ENCODE measurements at places on chromosomes 16 and 17. TPM values are rescaled to one million over a fixed set of nuclear protein-coding genes. Genes with fewer than 3 reads are reported as not detected.

- no peak for DNase-seq
Measured at GRCh38 chr16:67967958-67968399, 458 bp downstream of the SLC12A4 start.

GRCh38 chr16:75053791-75054555 is 55.1 kb downstream of the ZNRF1 start:
- no peak for DNase-seq

GRCh38 chr16:72979974-72980373 is 68.0 kb downstream of the ZFHX3 start:
- no peak for DNase-seq

DNA sequence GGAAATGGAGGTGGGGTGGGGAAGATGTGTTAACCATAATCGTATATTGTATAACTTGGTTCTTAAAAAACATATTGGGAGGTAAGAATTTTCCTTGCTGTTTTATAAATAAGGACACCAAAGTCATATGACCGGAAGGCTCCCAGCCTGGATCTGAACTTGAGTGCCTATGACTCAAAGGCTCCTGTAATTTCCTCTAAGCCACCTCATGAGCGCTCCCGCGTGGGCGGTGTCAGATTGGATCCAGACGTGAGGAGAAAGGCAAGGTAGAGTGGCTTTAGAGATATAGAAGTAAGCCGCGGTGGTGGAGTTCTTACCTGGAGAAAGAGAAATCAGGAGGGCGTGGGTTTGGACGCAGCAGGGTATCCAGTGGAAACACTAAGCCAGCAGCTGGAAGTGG is 196.2 kb upstream of the NLRP1 start:
- no peak for DNase-seq

- DNase-seq, result no peak
Measured at GRCh38 chr17:67076290-67076689, 31.9 kb downstream of the CACNG1 start.

DNA sequence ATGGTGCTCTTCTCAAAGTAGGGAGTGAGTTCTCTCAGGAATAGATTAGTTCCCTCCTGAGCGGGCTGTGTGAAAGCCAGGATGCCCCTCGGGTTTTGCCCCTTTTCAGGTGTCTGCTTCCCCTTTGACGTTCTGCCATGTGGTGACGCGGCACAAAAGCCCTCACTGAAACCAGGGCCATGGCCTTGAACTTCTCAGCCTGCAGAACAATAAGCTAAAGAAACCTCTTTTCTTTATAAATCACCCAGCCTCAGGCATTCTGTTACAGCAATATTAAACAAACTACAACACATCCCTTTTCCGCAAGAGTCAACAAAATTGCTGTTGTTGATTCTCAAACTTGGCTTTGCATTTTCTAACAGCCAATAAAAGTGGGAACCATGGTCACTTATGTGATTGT is 15.5 kb upstream of the CACNG5 start:
- DNase-seq, result no peak

GRCh38 chr17:7732981-7733539 is 15.5 kb downstream of the DNAH2 start:
- no peak for DNase-seq

DNA sequence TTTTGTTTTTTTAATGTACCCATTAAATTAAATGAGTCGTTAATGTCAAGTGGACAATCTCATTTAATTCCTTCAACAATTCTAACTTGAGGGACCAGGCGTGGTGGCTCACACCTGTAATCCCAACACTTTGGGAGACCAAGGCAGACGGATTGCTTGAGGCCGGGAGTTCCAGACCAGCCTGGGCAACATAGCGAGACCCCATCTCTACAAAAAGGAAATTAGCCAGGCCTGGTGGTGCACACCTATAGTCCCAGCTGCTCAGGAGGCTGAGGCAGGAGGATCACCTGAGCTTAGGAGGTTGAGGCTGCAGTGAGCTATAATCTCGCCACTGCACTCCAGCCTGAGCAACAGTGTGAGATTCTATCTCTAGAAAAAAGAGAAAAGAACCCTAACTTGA is 20.7 kb upstream of the GSG1L start:
- DNase-seq, result no peak

The MAPT gene
- 0.57 TPM for total RNA-seq

The CACNG5 gene
- 0.05 TPM for total RNA-seq

The PIEZO1 gene
- total RNA-seq, result 25.2 TPM

The PYDC1 gene
- total RNA-seq, result 1.3 TPM

The SHBG gene
- 0.09 TPM for total RNA-seq

The KCNH6 gene
- total RNA-seq, result 0.05 TPM

The GGT6 gene
- 0.90 TPM for total RNA-seq

The MC1R gene
- 0.99 TPM for total RNA-seq

The EVPLL gene
- 4.3 TPM for total RNA-seq

The ATP2C2 gene
- 0.38 TPM for total RNA-seq

The PFN1 gene
- total RNA-seq, result 635 TPM

The MPRIP gene
- 99.8 TPM for total RNA-seq

The PROCA1 gene
- 1.0 TPM for total RNA-seq
